ENCODE measurements at places on chromosomes 12 and 14.

- DNase-seq: no peak
Observed at GRCh38 chr14:73717711-73718417, 3.7 kb upstream of the PNMA1 start.

GRCh38 chr12:31033146-31033545 is 40.5 kb upstream of the DDX11 start:
- no peak for DNase-seq

GRCh38 chr14:64423987-64424386 is 35.8 kb downstream of the MTHFD1 start:
- no peak for DNase-seq

DNA sequence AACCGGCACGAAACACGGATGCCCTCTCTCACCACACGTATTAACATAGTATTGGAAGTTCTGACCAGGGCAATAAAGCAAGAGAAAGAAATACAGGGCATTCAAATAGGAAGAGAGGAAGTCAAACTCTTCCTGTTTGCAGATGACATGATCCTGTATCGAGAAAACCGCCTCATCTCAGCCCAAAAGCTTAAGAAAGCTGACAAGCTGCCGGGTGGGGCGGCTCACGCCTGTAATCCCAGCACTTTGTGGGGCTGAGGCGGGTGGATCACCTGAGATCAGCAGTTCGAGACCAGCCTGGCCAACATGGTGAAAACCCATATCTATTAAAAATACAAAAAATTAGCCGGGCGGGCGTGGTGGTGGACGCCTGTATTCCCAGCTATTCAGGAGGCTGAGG is 17.7 kb downstream of the OR6S1 start:
- DNase-seq: no peak

GRCh38 chr12:58889557-58889956 is 30.7 kb downstream of the LRIG3 start:
- DNase-seq: no peak

DNA sequence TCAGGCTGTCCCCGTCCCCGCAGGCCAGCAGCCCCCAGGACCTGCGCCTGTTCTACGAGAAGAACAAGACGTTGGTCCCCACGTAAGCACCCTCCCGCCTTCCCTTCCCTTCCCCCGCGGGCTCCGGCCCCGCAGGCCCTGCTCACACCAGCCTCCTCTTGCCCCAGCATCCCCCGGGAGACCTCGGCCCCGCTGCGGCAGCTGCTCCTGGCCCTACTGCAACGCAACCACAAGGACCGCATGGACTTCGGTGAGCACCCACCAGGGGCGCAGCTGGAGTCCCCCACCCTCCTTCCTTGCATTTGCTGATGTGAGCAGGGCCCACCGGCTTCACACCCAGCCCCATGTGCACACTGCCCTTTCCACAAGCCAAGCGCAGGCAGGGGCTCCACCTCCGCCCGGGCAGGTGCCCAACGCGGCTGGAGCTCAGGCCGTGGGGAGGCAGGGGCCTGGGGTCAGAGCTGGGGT is 15.4 kb downstream of the ULK1 start:
- DNase-seq: no peak

- no peak for DNase-seq
Observed at GRCh38 chr14:91405241-91405721, 12.3 kb downstream of the CCDC88C start.
